Muscle of arm (tissue), 14 donors: ENCODE measurements at places on chromosomes 2 and 18. TPM values are rescaled to one million over a fixed set of nuclear protein-coding genes. Genes with fewer than 3 reads are reported as not detected.

The CTLA4 gene
- 0.13 TPM for polyA plus RNA-seq

DNA sequence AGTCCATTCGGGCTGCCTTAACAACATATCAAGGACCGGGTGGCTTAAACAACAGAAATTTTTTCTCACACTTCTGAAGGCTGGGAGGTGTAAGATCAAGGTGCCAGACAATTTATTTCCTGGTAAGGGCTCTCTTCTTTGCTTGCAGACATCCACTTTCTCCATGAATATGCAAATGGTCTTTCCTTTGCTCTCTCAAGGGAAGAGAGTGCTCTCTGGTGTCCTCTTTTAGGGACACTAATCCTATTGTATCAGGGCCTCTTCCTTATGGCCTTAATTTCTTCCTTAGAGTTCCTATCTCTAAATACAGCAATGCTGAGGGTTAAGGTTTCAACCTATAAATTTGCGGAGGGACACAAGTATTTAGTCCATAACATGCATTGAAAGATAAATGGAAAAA is 770.8 kb downstream of the DSC3 start:
- DNase-seq, result no peak

- DNase-seq, result no peak
Observed at GRCh38 chr2:60608679-60609078, 55.2 kb upstream of the BCL11A start.

- DNase-seq, result no peak
Observed at GRCh38 chr18:58581265-58581664, 47.6 kb downstream of the ALPK2 start.

DNA sequence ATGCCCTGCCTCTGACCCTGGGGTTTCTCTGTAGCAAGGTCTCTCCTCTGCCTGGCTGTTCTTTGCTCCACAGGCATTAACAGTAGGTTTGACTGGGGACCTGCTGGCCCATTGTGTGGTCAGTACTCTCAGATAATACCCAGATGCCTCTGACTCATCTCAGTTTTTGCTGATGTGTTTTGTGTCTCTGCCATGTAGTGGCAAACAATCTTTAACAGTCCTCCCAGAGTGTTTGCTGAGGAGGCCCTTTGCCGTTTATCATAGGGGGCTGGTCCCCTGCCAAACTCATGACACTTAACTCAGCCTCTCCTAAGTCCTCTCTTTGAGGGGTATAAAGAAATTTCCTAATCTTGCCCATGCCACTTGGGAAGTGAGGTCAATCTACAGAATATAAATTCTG is 793.7 kb upstream of the FANCL start:
- DNase-seq, result no peak

DNA sequence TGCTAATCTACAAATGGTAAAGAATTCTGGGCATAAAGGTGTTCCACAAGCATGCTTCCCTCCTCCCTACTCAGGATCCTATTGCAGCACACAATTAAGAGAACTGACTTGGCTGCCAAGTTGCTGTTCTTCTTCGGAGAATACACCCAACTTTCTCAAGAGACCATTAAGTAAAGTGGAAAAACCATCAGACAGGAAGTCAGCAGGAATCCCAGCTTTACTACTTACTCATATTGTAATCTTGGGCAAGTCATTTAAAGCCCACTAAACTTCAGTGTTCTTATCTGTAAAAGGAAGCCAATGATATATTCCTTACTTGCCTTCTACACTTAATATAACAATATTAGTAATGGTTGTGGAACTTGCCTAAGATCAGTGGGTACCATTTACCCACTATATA is 37.8 kb downstream of the PSTPIP2 start:
- DNase-seq, result no peak

The COL4A3 gene
- not detected for polyA plus RNA-seq

DNA sequence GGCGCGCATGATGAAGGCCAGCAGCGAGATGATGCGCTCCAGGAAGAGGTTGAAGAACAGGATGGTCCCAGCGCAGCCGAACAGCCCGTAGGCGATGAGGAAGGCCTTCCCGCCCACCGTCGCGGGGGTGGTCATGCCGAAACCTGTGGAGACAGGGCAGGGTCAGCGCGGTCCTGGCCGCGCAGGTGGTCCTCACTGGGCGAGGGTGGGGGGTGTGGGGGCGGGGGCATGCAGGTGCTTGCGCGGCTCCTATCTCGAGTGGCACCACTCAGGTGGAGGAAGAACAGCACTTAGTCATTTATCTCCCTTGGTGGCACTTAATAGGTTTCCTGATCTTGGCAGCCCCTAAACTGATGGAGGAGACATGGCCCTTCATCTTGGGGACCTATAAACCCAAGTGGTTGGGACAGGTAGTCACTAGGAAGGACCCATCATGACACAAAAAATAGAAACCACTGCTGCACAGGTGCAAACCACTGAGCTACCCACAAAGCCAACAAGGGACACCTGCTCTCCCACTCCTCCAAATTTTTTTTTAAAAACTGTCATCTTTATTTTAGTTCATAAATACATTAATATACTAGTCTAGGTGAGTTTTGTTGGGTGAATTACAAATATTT is 118.8 kb downstream of the MSH2 start:
- no peak for DNase-seq

The PLEKHH2 gene
- polyA plus RNA-seq, result 9.7 TPM

GRCh38 chr2:70534183-70534836 is 19.3 kb downstream of the TGFA start:
- DNase-seq, result no peak

DNA sequence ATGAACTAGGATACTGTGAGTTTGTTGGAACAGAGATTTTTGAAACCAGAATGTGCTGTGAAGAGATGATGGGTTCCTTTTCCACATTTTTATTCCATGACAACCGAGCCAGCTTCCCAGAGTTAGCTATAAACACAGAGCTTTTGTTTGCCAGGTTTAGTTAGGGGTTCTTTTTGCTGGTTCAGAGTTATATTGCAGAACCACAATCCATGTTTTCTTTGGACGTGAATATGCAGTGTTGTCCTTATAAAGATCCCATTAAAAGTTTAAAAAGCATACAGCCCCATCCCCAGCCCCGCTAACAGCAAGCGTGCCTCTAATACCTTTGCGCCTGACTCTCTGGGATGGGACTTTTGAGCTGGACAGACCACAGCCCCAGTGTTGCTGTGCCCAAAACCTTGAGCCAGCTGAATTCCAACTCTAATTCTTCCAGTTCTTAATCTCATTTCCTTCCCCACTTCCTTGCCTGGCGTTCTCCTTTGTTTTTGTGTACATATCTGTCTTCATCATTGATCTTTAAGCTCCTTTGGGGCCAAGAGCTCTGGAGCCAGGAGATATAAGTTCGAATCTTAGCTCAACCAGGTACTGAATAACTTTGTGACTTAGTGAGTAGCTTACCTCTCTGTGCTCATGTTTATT is 72.3 kb downstream of the SPATS2L start:
- DNase-seq, result peak; percentile 63

DNA sequence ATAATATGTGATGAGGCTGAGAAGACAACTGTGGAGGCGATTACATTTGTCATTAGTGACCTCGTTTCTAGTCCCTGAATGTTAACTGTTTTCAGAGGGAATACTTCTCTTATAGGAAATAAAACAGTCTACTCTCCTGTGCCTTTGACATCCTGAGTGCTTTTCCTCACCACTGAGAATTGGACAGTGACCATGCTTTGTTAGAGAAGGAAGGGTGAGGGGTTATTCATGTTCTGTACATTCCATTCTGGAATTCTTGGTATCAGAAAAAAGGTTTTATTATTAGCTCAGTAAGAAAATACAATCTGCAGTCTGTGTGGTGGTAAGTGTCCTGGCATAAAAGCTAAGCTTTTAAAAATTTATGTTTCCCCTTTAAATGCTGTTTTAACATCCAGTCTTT is 58.8 kb downstream of the PARD3B start:
- no peak for DNase-seq

The IL1A gene
- not detected for polyA plus RNA-seq

The RPL37A gene
- polyA plus RNA-seq, result 4,024 TPM
